Stimulated activated CD8-positive, alpha-beta memory T cell treated with anti-CD3 and anti-CD28 coated beads, Interleukin-4, amount 100 ng/mL, for 4 hours (primary cell): ENCODE measurements at places on chromosomes 4 and X.

- no peak for DNase-seq
Observed at GRCh38 chr4:163857903-163858302, 363.4 kb downstream of the TMA16 start.

GRCh38 chr4:96035727-96036126 is 195.8 kb downstream of the PDHA2 start:
- DNase-seq = no peak

DNA sequence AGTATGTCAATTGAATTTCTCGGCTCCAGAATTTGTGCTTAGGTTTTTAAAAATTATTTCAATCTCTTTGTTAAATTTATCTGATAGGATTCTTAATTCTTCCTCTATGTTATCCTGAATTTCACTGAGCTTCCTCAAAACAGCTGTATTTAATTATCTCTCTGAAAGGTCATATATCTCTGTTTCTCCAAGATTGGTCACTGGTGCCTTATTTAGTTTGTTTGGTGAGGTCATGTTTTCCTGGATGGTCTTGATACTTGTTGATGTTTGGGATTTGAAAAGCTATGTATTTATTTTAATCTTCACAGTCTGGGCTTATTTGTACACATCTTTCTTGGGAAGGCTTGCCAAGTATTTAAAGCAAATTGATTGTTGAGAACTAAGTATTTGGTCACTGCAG is 24.7 kb upstream of the HERC3 start:
- DNase-seq = no peak

DNA sequence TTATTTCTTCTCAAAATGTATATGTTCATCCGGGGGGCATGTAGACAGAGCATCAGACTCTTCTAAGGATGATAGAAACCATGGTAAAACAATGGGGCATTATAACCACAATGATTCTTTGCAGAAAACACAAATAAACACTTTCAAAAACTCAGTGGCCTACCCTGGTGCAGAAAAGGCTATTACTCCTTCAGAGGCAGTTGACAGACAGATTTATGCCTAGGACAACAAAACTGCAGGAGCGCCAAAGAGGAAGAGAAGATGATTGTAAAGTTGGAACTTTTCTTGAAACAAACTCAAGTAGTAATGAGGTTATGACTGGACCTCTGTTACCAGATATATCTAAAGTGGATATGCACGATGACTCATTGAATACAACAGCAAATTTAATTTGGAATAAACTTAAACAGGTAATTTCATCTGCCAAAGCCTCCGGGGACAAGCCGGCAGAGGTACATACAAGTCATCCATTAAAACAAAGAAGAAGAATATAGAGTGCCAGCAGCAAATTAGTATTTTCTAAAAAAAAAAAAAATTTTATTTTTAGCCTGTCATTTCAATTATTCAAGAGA is 1068.4 kb upstream of the INTU start:
- DNase-seq = no peak

GRCh38 chrX:153954558-153955227 is 10.2 kb upstream of the RENBP start:
- no peak for DNase-seq

DNA sequence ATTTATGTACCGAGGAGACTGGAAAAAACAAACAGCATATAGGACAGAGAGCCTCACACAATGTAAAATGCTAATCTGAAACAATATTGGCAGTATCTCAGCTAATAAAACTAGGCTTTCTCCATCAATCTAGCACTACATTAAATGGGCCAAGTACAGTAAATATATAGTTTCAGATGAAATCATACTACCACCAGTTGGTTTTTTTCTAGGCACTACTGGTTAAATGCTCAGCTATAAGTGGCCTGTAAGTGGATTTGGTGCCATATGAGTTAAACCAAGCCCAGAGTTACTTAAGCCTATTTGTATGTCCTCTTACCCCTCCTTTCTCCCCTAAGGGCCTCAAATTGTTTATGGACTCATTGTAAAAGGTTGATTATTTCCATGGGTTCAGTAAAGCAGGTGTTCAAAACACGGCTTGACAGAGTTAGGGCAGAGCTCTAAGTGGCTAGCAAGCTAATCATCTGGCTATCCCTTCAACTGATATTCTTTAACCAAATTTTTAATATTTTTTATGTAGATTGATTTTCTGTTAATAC is 57.5 kb downstream of the FAM13A start:
- no peak for DNase-seq

DNA sequence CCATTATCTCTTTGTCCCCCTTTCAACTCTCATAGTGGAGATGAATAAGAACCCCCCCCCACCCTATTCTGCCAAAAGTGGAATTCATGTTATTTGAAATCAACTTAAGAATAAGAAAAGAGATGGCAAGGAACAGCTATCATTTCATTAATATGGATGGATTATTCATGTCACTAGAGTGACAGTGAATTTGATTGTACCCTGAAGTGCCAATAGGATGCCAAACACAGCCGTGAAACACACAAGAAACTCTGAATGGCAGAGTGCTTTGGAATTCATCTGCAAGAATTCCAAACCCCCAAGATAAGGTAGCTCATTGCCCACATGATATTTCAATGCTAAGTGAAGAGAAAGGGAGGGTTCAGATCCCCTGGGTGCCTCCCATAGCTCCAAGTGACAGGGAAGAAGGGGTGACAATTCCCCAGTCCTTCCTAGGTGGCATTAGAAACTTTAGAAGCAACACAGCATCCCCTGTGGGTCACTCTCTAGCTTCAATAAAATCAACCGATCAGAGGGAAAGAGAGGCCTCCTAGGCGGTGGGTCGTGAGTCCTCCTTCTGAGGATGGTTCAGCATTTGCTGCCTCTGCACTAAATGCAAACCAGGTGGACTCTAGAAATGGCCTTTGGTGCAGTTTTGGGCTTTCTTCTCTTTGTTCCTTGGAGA is 84.3 kb downstream of the MGST2 start:
- DNase-seq = no peak

- no peak for DNase-seq
Observed at GRCh38 chr4:13888112-13888511, 260.6 kb upstream of the BOD1L1 start.

- DNase-seq = no peak
Observed at GRCh38 chr4:137226900-137227299, 305.4 kb downstream of the PCDH18 start.

GRCh38 chrX:1529328-1529727 is 7.7 kb downstream of the P2RY8 start:
- no peak for DNase-seq

- no peak for DNase-seq
Observed at GRCh38 chrX:82711457-82711856, 796.6 kb upstream of the POU3F4 start.

DNA sequence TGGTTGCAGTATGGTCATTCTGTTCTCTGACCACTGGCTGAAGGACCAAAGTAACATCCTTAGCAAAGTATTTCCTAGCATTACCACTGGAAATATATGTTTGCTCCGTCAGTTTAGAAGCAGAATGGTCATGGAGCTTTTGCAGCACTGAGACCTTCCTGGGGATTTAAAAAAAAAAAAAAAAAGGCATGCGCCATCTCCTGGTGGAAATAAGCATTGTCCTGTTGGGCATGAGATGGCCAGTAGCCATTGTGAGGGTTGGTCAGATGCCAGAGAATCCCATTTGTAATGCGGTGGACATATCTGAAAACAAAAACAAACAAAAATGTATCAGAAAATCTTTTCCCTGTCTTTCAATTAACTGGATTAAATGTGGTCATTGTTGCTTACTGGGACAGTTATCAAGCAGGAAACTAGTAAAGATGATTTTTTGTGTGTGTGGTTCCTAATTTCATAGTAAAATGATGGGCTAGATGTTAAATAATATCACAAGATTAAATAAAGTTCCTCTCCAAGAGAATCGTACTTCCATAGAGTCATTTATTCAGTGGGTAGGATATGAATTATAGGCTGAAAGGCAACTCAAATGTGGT is 139.6 kb downstream of the SOWAHB start:
- DNase-seq = no peak

GRCh38 chr4:40734497-40734896 is 15.3 kb upstream of the NSUN7 start:
- DNase-seq = no peak

GRCh38 chrX:96615448-96615847 is 69.2 kb upstream of the DIAPH2 start:
- DNase-seq = no peak

DNA sequence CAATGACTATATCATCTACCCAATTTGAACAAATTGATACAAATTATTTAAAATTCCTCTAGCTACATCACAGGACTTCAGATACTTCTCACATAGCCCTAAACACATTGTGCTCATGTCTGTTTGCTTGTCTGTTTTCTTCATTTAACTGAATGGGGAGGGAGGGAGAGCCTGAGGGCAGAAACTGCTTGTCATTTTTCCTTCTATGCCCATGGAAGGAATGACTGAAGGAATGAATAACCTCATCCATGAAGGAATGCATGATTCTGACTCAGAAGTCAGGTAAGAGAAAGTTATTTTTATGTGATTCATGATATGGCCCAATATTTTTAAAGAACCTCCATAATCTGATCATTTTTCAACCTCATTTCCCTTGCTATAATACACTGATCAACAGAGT is 418.0 kb upstream of the PITX2 start:
- DNase-seq = no peak

DNA sequence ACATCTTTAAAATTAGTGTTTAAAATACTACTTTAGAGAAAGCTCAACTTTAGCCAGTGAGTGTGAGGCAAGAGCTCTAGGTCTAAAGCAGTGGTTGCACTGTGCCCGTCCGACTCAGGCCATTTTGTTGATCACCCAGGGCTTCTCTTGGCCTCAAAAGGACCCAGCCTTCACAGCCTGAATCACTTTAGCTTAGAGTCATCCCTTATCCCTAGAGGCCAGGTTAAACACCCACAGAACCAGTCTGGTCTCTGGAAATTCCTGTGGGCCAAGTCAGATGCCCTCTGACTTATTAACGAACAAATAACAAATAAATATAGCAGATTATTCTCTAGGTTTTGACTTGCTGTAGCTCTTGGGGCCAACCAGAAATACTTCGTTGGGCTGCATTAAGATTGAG is 102.3 kb downstream of the WWC2 start:
- no peak for DNase-seq

DNA sequence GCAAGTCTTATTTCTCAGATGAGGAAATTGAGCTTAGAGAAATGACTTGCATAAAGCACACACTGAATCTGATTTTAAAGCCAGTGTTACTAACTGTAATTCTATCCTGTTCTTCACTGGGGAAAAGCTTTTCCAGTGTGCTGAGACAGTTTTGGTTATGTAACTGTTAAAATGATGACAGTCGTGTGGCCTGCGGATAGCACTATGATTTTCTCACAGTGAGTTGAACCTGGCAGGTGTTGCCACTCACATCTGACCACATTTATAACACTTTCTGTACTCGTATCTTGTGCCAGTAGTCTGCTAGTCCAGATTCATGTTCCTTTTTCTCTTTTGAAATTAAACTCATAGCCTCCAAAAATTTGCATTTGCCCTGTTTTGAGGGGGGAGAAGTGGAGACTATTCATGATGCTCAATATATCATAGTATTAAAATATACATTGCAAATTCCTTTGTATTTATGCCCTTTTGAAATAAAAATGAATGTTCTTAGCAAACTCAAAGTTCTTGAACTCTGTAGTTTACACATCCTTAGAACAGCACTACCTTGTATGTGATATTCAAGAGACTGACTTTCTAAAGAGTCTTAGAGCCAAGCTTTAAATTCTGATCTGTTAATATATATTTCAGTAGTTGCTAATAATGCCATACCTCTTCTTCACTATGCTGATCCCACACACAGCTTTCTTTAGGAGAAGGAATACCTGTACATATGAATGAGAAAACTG is 132.3 kb downstream of the PDLIM5 start:
- no peak for DNase-seq

DNA sequence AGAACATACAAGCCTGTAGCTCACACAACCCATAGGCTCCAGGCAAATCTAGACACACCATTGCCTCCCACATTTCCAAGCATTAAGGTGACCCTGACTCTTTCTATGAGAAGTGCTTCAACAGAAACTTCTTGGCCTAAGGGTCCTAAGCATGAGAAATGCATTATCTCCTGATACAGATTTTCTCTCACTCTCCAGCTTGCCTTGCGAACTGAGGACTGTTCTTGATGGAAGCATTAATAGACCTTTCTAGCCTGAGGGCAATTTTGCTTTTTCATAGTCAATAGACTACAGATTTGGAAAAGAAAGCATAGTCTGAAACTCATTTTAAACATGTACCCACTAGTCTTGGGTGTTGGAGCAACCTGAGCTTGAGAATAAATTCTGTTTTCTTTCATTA is 1801.3 kb upstream of the PCDH7 start:
- no peak for DNase-seq

DNA sequence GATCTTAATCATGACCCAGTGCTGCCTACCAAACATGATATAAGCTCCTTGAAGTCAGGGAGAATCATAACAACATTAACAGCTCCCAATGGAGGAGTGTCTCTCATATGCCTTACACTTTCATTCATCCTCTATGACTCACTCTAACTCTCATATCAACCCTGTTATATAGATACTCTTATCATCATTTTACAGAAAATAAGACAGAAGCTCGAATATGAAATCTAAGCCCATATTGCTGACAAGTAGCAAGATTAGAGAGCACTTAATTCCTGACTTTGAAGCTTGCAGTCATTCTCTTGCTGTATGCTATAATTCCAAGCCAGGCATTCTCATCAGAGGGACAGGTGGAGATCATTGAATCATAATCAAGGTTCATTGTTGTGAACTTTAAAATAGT is 476.7 kb upstream of the ATOH1 start:
- DNase-seq = no peak

DNA sequence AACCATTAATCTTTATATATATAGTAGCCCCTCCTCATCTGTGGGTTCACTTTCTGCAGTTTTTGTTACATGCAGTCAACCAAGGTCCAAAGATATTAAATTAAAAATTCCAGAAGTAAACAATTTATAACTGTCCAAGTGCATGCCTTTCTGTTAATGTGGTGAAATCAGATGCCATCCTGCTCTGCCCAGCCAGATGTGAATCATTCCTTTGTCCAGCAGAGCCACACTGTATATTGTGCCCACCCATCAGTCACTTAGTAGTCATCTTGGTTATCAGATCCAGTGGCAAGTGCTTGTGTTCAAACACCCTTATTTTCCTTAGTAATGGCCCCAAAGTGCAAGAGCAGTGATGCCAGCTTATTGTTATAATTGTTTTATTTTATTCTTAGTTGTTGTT is 17.2 kb upstream of the PRDM5 start:
- no peak for DNase-seq

DNA sequence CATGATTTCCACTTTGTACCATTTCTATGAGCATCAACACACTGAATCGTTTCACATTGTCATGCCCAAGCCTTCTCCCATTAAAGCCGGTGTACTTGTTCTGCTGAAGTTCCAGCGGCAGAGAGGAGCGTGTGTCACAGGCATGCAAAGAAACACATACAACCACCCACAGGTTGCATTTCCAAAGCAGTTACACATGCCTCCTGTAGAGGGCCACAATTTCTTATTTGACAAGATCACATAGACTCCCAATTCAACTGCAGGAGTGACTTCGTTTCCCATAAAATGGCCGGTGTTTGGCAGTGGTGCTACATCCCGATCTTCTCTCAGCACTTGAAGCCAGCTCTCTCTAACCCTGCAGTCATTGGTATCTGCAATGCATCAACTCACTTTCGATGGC is 992.6 kb downstream of the NLGN4X start:
- DNase-seq = no peak
